ENCODE measurements at places on chromosomes 5 and 9.

DNA sequence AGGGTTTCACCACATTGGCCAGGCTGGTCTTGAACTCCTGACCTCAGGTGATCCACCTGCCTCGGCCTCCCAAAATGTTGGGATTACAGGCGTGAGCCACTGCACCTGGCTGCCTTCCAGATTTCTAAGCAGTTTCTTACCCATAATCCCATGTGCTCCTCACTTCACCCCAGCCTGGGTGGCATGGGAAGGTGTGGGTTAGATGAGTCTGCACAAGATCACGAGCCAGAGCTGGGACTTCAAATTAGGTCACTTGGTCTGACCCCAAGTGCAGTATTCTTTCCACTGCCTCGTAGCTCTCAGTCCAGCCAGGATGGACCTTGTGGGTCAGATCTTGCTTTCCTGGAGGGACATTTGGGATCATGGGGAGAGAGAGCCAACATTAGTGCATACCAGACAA is 37.5 kb upstream of the STRBP start:
- peak; percentile 42 for DNase-seq

DNA sequence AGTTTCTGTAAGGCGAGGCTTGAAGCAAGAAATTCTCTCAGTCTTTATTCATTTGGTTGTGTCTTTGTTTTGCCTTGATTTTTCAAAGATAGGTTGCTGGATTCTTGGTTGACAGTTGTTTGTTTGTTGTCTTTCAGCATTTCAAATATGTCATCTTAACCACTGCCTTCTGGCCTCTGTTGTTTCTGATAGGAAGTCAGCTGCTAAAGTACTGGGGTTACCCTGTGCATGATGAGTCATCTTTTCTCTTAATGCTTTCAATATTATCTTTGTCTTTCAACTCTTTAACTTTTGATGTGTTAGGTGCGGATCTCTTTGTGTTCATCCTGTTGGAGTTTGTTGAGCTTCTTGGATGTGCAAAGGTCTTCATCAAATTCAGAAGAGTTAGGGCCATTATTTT is 1571.3 kb downstream of the MAT2B start:
- DNase-seq, result peak; percentile 32

DNA sequence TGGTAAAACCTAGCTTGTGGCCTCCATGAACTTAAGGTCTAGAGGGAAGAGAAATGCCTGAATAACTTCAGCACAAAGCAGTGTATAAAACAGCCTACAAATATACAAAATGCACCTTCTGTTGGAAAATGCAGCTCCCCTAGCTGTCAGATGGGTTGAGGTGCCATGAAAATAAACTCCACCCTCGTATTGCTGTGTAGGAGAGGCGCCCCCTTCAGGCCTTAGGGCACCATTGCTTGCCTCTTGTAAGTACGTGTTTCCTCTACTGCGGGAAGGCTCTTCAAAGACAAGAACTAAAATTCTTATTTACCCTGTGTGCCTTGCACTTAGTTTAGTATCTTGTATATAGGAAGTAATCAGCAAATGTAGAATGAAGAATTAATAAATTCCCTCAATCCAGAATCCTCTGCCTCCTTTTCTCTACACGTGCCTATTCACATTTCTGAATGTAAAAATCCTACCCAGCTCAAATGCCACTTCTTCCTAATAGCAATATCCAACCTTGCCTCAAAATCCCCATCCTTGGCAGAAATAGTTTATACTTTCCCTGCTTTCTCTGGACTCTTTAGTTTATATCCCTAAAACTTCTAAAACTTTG is 393.7 kb upstream of the PDE4D start:
- peak; percentile 90 for DNase-seq

- DNase-seq, result peak; percentile 27
These were observed 49.9 kb upstream of the SHB start for GRCh38 chr9:38118862-38119438.

DNA sequence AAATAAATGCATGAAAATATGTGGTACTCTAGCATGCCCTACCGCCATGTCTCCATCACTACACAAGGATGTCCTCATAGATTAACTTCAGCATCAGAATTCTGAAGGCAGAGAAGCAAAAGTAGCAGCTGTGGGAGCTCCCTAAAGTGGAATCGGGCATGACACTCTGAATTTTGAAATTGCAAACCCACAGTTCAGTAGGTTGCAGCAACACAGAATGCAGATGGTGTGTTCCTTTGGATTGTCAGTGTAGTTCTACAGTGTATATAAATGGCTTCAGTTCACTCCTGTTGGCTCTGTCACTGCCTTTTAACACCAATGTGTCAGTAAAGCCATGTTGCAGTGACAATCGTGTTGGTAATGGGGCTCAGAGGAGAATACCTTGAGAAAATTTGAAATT is 973.6 kb upstream of the WWC1 start:
- DNase-seq, result no peak

DNA sequence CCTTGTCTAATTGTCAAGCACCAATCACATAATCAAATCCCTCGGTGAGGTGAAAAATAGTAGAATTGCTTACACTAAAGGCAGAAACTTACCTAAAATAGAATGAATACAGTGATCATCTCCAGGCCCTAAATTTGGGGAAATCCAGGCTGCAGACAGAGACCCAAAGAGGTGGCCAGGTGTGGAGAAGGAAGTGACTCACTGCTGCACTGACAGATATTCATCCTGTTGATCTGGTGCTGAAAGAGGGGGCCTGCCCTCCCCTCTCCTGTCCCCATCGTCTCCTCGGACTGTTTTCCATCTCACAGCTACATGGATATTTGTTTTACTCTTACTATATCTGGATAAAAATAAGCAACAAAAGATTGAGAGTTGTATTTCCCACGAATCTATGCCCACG is 15.9 kb downstream of the OR2Y1 start:
- no peak for DNase-seq

GRCh38 chr9:129624947-129625346 is 1.0 kb upstream of the NTMT1 start:
- DNase-seq, result peak; percentile 89

DNA sequence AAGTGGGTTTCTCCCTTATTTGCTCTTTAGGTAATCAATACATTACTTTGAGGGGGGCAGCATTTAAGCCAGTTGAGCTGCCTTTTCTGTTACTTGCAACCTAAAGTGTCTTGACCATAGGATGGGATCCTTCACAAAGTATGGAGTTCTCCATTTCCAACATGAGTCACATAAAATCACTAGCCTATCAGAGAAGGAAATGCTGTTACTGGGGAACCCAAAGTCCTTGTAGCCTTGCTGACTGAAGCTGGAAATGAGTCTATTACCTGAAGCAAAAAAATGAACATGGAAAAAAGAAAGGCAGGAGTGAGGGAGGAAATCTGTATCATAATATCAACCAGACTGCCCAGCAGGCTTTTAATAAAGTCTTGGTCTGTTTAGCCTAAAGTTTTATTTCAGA is 42.8 kb upstream of the SLIT3 start:
- DNase-seq, result no peak

DNA sequence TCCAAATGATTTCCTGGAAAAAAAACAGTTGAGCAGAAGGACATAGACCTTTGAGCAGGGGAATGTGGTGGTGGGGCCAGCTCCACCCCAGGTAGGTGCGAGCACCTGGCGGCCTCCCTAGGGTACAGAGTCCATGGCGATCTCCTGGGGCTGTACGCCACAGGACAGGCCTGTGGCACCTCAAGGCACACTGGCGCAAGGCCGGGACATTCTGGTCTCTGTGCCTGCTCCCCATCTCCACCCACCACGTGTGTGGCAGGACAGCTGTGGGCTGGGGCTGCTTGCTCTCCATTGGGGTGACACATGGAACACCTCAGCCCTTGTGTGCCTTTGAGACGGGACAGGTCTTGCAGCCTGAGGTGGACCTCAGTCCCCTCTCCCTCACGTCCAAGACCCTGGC is 25.2 kb downstream of the WNK2 start:
- no peak for DNase-seq

GRCh38 chr5:102858221-102858620 is 103.1 kb downstream of the PAM start:
- peak; percentile 29 for DNase-seq

- no peak for DNase-seq
These were observed 38.2 kb downstream of the ETF1 start for GRCh38 chr5:138504799-138505198.

GRCh38 chr5:60685028-60685427 is 14.9 kb downstream of the DEPDC1B start:
- DNase-seq, result no peak

GRCh38 chr9:27627188-27627564 is 53.9 kb upstream of the C9orf72 start:
- no peak for DNase-seq

DNA sequence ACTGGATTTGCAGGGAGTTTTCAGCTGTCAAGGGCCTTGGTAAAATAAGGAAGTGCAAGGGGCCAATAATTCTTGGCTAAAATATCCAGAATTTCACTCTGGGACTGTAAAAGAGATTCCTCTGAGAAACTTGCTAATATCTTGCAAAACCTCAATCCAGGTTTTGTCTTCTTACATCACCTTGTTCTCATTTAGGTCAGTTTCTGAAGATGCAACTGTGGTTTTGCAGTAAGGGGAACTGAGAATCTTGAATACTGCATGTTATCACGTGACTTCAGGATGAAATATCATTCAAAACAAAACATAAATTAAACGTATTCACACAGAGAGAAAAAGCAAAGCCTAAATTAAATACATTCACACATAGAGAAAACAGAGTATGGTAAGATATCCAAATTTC is 35.0 kb upstream of the RIC1 start:
- DNase-seq, result peak; percentile 35

- DNase-seq, result no peak
These were observed 72.7 kb upstream of the NFIL3 start for GRCh38 chr9:91496351-91496750.

DNA sequence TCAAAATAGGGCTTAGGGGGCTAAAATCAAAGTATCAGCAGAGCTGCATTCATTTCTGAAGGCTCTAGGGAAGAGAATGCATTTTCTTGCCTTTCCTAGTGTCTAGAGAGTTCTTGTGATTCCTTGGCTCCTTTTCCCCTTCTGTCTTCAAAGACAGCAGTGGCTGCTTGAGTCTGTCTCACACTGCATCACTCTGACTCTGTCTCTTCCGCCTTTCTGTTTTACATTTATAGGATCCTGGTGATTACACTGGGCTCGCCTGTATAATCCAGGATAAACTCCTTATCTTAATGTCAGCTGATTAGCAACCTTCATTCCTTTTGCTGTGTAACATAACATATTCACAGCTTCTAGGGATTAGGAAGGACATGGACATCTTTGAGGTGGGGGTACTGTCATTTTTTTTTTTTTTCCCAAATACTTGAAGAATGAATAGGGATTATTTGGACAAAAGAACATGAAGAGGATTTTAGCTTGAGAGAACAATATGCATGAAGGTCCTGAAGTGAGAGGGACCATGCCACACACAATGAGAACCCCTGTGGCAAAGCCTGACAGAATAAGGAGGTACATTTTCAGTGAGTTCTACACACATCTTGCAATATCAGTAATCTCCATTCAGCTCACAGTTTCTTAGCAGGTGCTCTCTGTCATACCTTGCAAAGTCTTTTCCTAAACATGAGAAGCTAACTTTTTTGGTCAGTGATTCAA is 267.6 kb downstream of the FAM170A start:
- no peak for DNase-seq

DNA sequence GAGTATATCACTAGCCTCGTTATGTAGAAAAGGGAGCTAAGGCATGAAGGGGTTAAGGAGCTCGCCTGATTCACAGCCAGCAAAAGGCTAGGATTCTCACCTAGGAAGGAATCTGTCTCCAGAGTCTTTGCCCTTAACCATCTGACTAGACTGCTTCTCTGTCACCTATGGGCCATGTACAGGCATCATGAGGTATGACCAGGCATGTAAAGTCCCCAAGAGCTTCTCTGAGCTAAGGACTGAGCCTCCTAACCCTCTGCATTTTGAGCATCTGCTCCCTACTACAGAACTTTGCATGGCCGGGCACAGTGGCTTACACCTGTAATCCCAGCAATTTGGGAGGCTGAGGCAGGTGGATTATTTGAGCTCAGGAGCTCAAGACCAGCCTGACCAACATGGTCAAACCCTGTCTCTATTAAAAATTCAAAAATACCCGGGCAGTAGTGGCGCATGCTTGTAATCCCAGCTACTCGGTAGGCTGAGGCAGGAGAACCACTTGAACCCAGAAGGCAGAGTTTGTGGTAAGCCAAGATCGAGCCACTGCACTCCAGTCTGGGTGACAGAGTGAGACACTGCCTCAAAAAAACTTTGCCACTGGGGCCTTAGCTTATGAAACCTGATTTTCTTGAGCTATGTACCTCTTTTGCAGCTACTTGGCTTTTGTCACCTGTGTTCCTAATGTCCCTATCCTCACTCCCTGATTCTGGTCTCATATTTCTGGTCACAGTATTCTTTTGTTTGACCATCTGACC is 33.2 kb upstream of the IL7R start:
- no peak for DNase-seq

DNA sequence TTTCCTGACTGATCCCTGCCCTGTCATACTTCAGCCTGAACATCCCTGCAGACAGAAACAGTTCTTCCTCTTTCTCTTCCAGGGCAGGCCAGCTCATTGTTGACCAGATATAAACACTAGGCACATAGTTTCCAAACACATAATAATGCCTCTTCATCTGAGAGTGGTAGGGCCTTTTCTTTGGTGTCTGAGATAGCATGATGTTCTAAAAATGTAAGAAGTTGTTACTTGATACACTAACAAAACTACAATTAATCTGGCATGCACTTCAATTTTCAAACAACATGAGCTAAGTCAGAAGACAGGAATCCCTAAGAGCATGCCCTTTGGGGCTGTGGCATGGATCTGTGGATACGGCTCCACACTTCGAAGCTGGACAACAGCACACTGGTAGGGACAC is 246.6 kb downstream of the SPOCK1 start:
- DNase-seq, result no peak

DNA sequence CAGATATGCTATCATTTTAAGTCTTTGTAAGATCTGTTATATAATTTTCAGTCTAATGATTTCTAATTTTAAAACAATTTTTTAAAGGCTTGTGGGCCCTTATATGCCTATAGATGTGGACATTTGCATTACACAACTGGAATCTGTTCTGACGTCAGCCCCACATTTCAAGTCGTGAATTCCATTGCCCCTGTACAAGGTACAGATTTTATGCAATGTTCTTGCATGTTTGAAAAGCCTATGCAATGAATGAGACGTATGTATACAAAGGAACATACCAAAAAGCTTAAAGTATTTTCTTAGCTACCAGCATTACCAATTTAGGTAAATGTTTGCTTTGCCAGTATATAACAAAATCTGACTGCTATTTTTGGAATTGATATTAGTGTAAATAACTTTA is 77.2 kb downstream of the ITGA1 start:
- no peak for DNase-seq

- no peak for DNase-seq
These were observed 255.8 kb downstream of the ROR2 start for GRCh38 chr9:91694081-91694870.

GRCh38 chr5:14054965-14055963 is 87.9 kb upstream of the TRIO start:
- DNase-seq, result no peak

GRCh38 chr9:77809552-77809951 is 161.4 kb upstream of the GNA14 start:
- no peak for DNase-seq

GRCh38 chr9:126709241-126709640 is 95.5 kb downstream of the LMX1B start:
- no peak for DNase-seq

- no peak for DNase-seq
These were observed 11.6 kb downstream of the ANKHD1 start for GRCh38 chr5:140413230-140413629.

- DNase-seq, result no peak
These were observed 7.4 kb upstream of the GRK6 start for GRCh38 chr5:177419046-177419445.
